ENCODE measurements at places on chromosomes 6 and 20. TPM values are rescaled to one million over a fixed set of nuclear protein-coding genes. Genes with fewer than 3 reads are reported as not detected.

The C20orf204 gene
- total RNA-seq = 4.8 TPM

The TTK gene
- total RNA-seq = 52.5 TPM

The ZHX3 gene
- 10.2 TPM for total RNA-seq

The OR2H2 gene
- total RNA-seq = not detected

The RSPO3 gene
- total RNA-seq = not detected
